ENCODE measurements at places on chromosomes 16 and 17.
A peak's percentile ranks its signal among the peaks of the same experiment; 100 is the strongest.

DNA sequence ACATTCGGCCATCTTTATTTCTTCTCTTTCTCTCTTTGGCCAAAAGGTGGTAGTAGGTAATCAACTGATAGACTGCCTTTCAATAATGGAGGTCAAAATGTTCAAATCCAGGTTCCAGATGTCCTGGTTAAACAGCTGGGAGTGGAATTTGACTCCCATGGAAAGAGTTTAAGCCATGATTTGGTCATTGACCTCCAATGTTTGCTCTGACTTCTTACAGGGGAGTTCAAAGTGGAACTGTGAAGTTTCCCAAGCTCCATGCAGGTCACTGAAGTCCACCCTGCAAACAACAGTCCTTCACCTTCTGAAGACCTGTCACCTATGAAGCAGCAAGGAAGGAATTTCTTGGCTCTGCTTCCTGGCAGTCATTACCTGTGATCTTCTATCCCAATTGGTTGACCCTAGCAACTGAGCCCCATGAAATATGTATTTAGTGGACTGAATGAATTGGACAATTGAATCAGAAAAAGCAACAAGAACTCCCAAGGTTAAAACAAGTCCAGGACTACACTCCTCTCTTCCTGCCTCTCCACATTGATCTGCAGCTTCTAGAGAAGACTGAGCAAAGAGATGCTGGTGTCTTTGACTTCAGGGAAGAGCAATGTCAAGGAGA lies 28.0 kb upstream of the SOX9 start:
- no peak for DNase-seq

DNA sequence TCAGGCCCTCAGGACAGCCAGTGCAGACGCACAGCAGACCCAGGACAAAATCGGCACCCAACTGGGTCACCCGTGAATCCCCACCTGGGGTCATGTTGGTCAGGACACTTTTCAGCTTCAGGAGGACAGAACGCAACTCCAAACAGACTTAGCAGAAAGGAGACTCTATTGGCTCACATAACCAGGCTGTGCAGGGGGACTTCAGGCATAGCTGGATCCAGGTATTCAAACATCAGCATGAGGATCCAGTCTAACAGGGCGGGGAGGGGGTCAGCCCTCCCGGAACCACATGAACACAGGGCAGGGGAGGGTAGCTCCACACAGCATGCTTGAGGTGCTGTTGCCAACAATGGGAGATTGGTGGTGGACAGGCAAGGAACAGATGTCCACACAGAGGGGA lies 22.0 kb downstream of the ZNF469 start:
- DNase-seq = no peak

- no peak for DNase-seq
Observed at GRCh38 chr17:70327723-70328122, 158.4 kb downstream of the KCNJ2 start.

DNA sequence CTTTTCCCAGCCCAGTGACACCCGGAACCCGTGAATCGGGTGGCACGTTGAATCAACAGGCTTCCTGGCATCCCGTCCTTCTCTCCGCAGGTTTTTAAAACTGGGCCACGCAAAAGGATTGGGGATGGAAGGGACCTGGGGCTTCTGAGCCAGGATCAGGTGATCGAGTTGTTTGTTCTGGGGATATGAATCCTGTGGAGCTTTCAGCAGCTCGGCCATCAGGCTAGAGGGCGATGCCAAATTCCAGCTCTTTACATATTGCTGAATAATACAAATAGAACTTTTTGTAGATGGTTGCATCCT lies 473 bp downstream of the SUPT6H start:
- no peak for DNase-seq

GRCh38 chr17:78233678-78234077 lies 2.2 kb downstream of the TMEM235 start:
- DNase-seq = no peak

GRCh38 chr16:64440005-64440404 lies 681.9 kb downstream of the CDH11 start:
- no peak for DNase-seq

- DNase-seq = no peak
Observed at GRCh38 chr16:1890708-1891050, 18.7 kb upstream of the MEIOB start.

- no peak for DNase-seq
Observed at GRCh38 chr16:57699899-57700298, 5.3 kb downstream of the DRC7 start.

DNA sequence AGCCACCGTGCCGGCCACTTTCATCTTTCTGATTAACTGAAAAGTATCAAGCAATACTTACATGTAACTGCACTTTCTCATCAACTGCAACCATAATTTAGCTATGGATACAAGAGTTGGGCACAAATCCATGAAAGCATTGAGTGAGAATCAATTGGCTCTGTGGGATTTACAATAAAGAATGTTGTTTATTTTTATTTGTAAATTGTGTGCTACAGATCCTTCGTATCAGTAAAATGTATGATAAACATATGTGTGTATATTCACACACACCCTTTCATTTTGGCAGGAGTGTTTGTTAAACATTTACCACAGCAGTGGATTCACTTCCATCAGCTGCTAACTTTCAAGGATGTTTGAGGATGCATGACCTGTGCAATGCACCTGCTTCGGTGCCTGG lies 411.0 kb downstream of the WWOX start:
- DNase-seq = no peak

DNA sequence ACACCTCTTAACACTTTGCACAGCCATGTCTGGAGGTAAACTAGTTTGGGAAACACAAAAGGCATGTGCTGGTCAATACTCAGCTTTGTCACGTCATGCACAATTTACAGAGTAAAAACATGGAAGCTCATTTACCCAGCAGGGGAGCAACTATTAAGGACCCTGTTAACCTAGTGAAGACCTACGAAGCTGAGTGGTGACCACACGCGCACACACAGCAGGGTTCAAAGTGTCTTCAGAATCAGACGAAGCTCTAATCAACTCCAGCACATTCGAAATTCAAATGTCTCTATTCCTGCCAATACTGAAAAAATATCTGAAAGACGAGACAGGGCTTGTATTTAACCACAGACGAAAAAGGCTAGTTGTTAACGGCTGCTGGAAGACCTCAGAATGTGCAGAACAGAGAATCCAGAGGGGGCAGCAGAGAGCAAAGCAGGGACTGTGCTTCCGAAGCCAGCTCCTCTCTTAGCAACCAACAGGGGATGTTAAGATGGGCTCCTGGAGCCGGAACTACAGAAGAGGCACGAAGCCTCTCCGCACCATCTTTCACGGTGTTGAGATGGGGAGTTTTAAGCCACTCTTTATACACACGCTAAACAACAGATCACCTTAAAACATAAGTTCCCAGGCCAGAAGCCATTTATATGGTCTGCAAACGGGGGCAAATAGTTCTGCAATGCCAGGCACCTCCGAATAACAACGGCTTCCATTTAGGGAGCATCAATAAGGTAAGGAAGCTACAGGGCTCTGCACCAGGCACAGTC lies 45.7 kb downstream of the CMTM4 start:
- DNase-seq = peak; percentile 60

- DNase-seq = no peak
Observed at GRCh38 chr16:58306327-58306726, 11.5 kb upstream of the PRSS54 start.

DNA sequence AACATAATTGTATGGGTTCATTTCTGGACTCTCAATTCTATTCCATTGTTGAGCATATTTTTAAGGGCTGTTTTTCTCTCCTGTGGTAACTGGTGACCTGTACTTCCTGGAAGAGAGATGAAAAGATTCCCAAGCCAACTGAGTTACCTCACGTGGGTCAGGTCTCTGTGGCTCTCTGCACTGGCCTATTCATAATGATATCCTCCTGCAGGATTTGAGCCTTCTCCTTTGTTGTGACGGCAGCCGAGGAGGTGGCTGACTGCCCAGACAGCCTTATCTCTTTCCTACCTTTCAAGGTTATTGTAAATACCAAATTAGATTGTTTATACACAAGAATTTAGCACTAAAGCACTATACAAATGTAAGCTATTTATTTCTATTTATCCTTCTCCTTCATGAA lies 2.7 kb upstream of the ACE start:
- no peak for DNase-seq

DNA sequence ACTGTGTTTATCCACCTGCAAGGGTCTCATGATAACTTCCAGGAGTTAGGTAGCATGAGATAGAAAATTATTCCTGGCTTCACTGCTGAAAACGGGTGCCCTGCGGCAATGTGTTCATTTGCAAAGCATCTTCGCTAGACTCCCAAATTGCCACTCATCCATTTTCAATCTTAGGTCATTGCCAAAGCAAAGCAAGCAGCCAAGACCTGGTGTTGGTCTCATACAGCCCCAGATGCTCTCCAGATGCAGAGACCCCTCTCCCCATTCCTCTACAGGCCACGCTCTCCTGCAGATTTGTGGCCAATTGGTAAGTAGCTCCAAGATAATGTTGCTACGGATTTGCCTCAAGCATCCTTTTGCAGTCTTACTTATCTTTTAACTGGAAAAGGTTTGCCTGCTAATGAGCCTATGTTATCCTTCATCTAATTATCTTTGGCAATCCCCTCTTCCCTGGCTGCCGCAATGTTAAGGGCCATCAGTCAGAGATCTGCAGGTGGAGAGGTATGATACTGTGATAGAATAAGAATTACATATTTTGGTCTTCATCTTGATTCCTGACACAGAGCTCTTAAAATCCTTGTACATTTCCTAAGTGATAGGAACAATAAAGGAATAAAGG lies 222.0 kb downstream of the SLC39A11 start:
- DNase-seq = no peak

- DNase-seq = no peak
Observed at GRCh38 chr16:50539822-50540710, 8.1 kb upstream of the NKD1 start.

GRCh38 chr17:77733576-77734296 lies 224.8 kb upstream of the TNRC6C start:
- DNase-seq = no peak

GRCh38 chr16:12245088-12245920 lies 268.8 kb downstream of the SNX29 start:
- no peak for DNase-seq

Measured in NCI-H510A (cell line).